ENCODE measurements at places on chromosomes 2 and 18. TPM values are rescaled to one million over a fixed set of nuclear protein-coding genes. Genes with fewer than 3 reads are reported as not detected.
A peak's percentile ranks its signal among the peaks of the same experiment; 100 is the strongest.

DNA sequence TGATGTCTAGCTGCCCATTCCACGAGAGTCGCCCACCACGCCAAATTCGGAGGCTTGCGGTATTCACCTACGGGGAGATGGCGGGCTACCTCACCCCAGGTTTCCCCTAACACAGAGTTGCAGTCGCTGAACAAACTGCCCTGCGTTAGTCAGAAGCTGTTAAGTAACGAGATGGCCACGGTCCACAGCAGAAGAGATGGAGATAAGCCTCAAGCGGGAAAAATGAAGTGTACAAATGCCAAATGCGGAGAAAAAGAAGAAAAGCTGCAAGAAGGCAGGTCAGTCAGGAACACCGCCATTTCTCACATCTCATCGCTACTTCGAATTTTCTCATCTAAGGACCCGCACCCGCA is 425 bp downstream of the ASB3 start:
- H3K4me3 ChIP-seq = peak overlapping the region; percentile 98
- H3K4me1 ChIP-seq = peaks cover 44% of the 10 kb centered on the region
- 0 out of 2 replicates have a peak, but pooled peaks cover 5% of the 10 kb centered on the region for H3K36me3 ChIP-seq
- DNase-seq = no peak
- H3K27me3 ChIP-seq = no peaks in the 10 kb centered on the region

GRCh38 chr2:158936978-158937377 is 31.5 kb upstream of the TANC1 start:
- no peak overlapping the region for H3K27ac ChIP-seq
- H3K27me3 ChIP-seq = peaks cover 11% of the 10 kb centered on the region
- H3K36me3 ChIP-seq = no peaks in the 10 kb centered on the region
- peaks cover 15% of the 10 kb centered on the region for H3K4me1 ChIP-seq
- no peak for DNase-seq

GRCh38 chr2:15829091-15829801 is 111.1 kb upstream of the MYCN start:
- no peak for DNase-seq
- no peak overlapping the region for H3K4me3 ChIP-seq
- peaks cover 16% of the 10 kb centered on the region for H3K4me1 ChIP-seq

GRCh38 chr2:143705108-143705707 is 576.0 kb downstream of the ARHGAP15 start:
- peaks cover 9% of the 10 kb centered on the region for H3K4me1 ChIP-seq
- DNase-seq = no peak
- H3K27ac ChIP-seq = no peak overlapping the region
- H3K4me3 ChIP-seq = no peak overlapping the region
- no peaks in the 10 kb centered on the region for H3K27me3 ChIP-seq
- no peaks in the 10 kb centered on the region for H3K36me3 ChIP-seq

- H3K27ac ChIP-seq = no peak overlapping the region
- no peak for DNase-seq
- H3K27me3 ChIP-seq = no peaks in the 10 kb centered on the region
- H3K36me3 ChIP-seq = no peaks in the 10 kb centered on the region
- no peaks in the 10 kb centered on the region for H3K4me1 ChIP-seq
These were observed 18.1 kb downstream of the CALCRL start for GRCh38 chr2:187429989-187430388.

GRCh38 chr2:2902547-2903281 is 474.9 kb downstream of the EIPR1 start:
- DNase-seq = no peak
- peaks cover 4% of the 10 kb centered on the region for H3K4me1 ChIP-seq
- no peaks in the 10 kb centered on the region for H3K36me3 ChIP-seq

DNA sequence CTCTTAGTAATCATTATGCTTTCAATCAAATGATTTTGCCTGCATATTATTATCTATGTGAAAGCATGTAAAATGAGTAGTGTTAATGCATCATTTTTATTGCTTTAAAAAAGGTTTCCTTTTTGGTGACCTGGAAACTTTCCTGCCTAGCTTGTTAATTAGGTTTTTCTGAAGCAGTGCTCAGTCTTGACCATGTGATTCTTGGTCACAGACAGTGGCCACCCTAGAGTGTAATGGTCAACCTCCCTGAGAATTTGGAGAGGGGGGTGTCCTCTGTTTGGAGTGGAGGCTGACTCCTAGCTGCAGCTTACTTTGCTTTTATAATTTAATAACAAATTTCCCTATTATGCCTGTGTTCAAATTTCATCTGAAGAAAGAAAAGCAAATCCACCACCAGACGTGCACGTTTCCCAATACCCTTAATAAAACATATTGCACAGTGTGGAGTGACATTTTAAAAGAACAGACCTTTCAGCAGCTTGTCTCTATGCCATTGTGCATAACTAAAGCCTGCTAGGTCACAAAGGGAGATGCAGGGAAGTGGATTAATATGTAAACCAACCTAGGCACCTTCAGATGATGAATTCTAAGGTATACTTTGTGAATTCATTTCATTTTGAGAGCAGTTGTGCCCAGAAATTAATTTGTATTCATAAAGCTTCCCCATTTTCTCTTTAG is 130.6 kb downstream of the RPRM start:
- H3K4me3 ChIP-seq = no peak overlapping the region
- H3K27me3 ChIP-seq = no peaks in the 10 kb centered on the region
- no peak overlapping the region for H3K27ac ChIP-seq
- peaks cover 7% of the 10 kb centered on the region for H3K36me3 ChIP-seq

GRCh38 chr18:62710417-62710816 is 4.9 kb upstream of the PHLPP1 start:
- H3K27ac ChIP-seq = no peak overlapping the region
- DNase-seq = no peak
- H3K36me3 ChIP-seq = no peaks in the 10 kb centered on the region
- no peak overlapping the region for H3K4me3 ChIP-seq
- peaks cover 16% of the 10 kb centered on the region for H3K4me1 ChIP-seq
- no peaks in the 10 kb centered on the region for H3K27me3 ChIP-seq

DNA sequence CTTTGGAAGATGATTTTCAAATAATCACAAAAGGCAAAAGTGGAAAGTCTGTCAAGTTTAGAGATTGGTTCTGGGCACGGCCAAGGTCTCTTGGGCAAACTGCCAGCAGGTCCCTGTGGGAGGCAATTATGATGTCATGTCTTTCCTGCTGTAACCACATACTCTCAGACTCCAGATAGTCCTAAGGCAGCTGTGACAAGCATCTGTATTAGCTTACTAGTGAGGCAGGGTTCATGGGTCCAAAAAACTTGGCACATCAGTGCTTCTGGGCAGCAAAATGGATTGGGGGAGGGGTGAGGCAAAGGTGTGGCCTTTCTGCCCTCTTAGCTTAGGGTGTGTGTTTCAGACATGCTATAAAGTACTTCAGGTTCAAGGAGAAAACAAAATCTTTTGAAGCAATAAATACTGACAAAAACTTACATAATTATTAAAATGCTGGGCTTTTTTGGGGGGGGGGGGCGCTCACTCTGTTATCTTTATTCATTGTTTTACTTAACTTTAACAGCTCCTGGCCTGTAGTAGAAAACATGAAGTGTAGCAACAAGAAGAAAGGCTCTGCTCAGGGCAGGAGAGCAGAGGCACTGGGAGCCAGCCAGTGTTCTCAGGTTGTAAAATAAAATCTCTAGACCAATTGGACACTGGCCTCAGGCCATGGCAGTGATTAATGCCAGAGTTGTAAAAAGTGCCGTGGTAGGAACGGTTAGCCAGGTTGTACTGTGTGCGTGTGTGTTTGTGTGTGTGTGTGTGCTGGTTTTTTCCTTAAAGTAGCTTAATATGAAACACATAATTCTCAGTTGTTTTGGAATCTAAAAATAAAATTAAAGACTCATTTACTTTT is 14.3 kb upstream of the TANC1 start:
- no peak overlapping the region for H3K4me3 ChIP-seq
- H3K4me1 ChIP-seq = peaks cover 2% of the 10 kb centered on the region
- DNase-seq = no peak
- no peaks in the 10 kb centered on the region for H3K36me3 ChIP-seq

DNA sequence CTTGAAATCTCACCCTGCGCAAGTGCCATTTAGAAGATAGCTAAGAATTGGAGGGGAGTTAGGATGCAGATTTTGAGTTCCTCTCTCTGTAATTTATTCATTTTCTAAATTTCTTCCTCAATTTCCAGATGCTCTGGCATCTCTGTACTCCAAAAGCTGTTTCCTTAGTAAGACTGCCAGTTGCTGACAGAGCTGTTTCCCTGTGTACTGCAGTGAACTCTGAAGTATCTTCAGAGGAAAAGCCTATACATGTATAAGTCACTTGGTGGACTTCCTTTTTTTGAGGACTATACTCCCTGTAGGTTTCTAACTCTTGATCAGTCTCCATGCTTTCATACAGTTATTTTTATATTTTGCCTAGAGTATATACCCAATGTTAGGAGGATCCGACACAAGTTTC is 1.5 kb upstream of the RESP18 start:
- H3K4me3 ChIP-seq = no peak overlapping the region
- H3K36me3 ChIP-seq = no peaks in the 10 kb centered on the region
- no peak for DNase-seq

GRCh38 chr2:206204710-206205109 is 45.0 kb downstream of the EEF1B2 start:
- no peak for DNase-seq
- no peak overlapping the region for H3K4me3 ChIP-seq
- no peaks in the 10 kb centered on the region for H3K36me3 ChIP-seq
- H3K27ac ChIP-seq = no peak overlapping the region
- H3K27me3 ChIP-seq = no peaks in the 10 kb centered on the region

DNA sequence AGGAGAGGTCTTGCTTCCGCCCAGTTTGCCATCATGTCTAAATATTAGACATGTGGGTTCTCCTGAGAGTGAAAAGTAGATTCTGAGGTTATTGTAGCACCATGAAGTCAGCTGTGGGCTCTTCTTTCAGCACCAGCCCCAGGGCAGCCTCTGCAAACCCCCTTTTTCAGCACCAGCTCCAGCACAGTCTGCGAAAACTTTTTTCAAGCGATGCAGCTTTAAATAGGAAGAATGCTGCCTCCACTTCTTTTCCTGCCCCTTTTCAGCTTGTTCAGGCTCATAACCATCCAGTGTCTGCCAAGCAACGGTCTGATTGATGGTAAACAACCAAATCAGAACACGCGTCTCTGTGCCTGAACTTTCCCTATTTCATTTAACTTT is at the start of gene COL5A2:
Gene COL5A2 (minus strand): TSS at position 192 of the 381 bp plus-strand sequence. CDS start 157 bp downstream, at position 35.
- H3K27ac ChIP-seq = peak within 1 kb of the TSS; percentile 92
- no peak for DNase-seq
- H3K4me3 ChIP-seq = peak within 1 kb of the TSS; percentile 79
- H3K27me3 ChIP-seq = no peaks in the 10 kb centered on the region
- H3K4me1 ChIP-seq = peaks cover 31% of the 10 kb centered on the region

- no peak overlapping the region for H3K27ac ChIP-seq
- no peaks in the 10 kb centered on the region for H3K27me3 ChIP-seq
- DNase-seq = peak; percentile 17
- H3K4me1 ChIP-seq = peaks cover 18% of the 10 kb centered on the region
- H3K36me3 ChIP-seq = peaks cover 3% of the 10 kb centered on the region
These were observed 16.2 kb downstream of the ADRA2B start for GRCh38 chr2:96099861-96100798.

- peak overlapping the region; percentile 9 for H3K4me3 ChIP-seq
- H3K27me3 ChIP-seq = no peaks in the 10 kb centered on the region
- H3K36me3 ChIP-seq = peaks cover 3% of the 10 kb centered on the region
- peak overlapping the region; percentile 98 for H3K27ac ChIP-seq
- peaks cover 21% of the 10 kb centered on the region for H3K4me1 ChIP-seq
These were observed 31.7 kb upstream of the EIF2AK3 start for GRCh38 chr2:88658881-88659537.

DNA sequence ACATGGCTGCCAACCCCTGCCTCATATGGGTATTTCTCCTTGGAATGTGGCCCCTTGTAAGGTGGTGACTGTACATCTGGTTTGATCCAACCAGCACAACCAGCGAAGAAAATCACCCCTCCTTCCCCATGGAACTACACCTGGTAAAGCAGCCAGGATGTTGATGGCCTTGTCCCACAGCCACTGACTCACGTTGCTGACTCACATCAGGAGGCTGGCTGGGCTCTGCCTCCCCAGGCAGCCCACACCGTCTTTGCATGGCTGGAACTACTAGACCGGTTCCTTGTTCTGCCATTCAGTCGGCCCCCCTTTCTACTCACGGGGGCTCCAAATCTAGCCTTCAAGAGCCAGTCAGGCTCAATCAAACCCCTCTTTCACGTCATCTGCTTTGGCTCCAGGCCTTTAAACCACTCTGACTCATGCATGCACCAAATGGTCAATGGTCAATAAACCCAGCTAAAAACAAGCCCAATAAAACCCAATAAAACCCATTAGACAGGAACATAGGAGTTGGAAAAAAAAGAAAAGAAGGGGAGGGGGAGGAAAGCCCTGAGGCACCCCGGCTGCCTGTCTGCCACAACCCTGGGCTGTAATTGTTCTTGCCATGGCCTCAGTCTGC is 114.8 kb downstream of the PLB1 start:
- no peak overlapping the region for H3K4me3 ChIP-seq
- no peaks in the 10 kb centered on the region for H3K36me3 ChIP-seq
- H3K27me3 ChIP-seq = peaks cover 2% of the 10 kb centered on the region
- peaks cover 19% of the 10 kb centered on the region for H3K4me1 ChIP-seq
- no peak overlapping the region for H3K27ac ChIP-seq

GRCh38 chr2:26243470-26244308 is 743 bp downstream of the HADHA start:
- peak overlapping the region; percentile 97 for H3K27ac ChIP-seq
- DNase-seq = no peak
- H3K27me3 ChIP-seq = no peaks in the 10 kb centered on the region
- no peaks in the 10 kb centered on the region for H3K36me3 ChIP-seq
- peak overlapping the region; percentile 100 for H3K4me3 ChIP-seq

- DNase-seq = no peak
- peaks cover 5% of the 10 kb centered on the region for H3K27me3 ChIP-seq
- peaks cover 11% of the 10 kb centered on the region for H3K36me3 ChIP-seq
These were observed 1.4 kb downstream of the TRIB2 start for GRCh38 chr2:12718015-12718671.

DNA sequence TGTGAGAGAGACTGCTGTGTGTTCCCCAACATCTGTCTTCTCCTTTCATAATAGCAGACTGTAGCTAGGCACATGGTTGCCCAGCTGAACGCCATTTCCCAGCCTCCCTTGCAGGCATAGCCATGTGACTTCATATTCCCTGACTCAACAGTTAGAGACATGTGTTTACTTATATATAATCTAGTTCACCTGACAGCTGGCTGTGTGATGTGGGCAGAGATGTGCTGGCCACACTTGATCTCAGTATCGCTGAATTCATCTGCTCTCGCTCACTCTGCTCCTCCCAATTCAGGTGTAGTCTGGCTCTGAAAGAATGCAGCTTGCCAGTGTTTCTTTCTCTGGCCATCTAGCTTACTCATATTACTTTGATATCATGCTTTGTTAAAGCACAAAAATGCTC is 52.3 kb upstream of the SEC11C start:
- peaks cover 8% of the 10 kb centered on the region for H3K4me1 ChIP-seq
- no peak overlapping the region for H3K27ac ChIP-seq
- H3K4me3 ChIP-seq = no peak overlapping the region
- no peak for DNase-seq
- H3K36me3 ChIP-seq = no peaks in the 10 kb centered on the region

GRCh38 chr2:143652692-143653091 is 523.5 kb downstream of the ARHGAP15 start:
- no peaks in the 10 kb centered on the region for H3K4me1 ChIP-seq
- H3K27ac ChIP-seq = no peak overlapping the region
- no peak overlapping the region for H3K4me3 ChIP-seq
- no peak for DNase-seq
- peaks cover 13% of the 10 kb centered on the region for H3K36me3 ChIP-seq

UGT1A10 gene
- total RNA-seq = 0.11 TPM

ADAM23 gene
- total RNA-seq = 24.3 TPM

CDH19 gene
- not detected for total RNA-seq

RIT2 gene
- 1.4 TPM for total RNA-seq

XDH gene
- 3.7 TPM for total RNA-seq

TMEFF2 gene
- total RNA-seq = 2.3 TPM

All from WTC11 (cell line).